8988T (cell line): ENCODE measurements at places on chromosomes 2 and 18.
A peak's percentile ranks its signal among the peaks of the same experiment; 100 is the strongest.

DNA sequence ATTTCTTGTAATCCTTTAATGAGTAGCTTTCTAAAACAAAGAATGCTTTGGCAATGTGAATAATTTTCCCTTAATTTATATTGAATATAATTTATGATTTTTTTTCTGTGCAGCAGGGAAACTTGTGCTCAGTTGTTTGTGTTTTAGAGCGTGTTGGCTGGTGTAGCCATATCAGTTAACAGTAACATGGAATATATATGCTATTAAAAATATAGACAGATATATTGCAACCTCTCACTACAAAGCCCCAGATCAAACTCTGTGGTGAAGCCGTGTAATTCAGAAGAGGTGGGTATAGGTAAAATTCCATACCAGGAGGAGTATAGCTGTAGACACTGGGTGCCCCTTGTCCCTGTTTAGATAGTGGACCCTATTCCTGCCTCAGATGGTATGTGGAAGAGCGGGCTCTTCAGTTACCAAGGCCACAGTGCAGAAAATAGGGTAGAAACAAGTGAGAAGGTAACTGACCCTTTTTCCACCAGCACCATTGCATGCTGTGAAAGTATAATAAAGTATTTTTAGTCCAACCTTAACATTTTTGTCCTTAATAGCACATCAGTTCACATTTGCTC, 18.1 kb upstream of the RASGRP3 start:
- no peak for DNase-seq

DNA sequence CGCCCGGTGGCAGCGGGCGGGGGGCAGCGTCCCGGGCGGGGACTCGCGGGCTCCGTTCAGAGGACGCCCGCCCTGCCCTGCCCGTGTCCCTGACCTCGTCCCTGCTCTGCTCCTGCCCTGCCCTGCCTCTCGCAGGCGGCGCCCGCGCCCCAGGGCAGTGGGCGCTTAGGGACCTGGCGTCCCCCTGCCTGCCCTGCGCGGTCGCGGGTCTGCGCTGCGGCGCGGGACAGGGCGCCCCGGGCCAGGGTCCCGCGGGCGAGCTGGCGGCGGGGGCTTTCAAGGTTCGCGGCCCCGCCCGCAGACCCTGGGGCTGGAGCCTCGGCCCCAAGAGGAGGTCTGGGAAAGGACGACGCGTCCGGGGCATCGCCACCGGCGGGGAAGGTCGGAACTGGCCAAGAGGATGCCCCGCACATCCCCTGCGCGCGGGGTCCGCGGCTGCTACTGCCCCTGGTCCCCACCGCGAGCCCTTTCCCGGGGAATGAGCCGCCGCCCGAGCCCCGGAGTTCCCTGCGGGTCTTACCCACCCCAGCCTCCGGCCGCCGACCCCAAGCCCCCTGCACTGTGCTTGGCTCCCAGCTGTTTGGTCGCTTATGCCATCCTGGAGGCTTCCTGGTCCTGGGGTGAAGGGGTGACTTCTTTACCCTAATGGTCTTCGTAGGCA, 679 bp downstream of the RNF144A start:
- no peak for DNase-seq

DNA sequence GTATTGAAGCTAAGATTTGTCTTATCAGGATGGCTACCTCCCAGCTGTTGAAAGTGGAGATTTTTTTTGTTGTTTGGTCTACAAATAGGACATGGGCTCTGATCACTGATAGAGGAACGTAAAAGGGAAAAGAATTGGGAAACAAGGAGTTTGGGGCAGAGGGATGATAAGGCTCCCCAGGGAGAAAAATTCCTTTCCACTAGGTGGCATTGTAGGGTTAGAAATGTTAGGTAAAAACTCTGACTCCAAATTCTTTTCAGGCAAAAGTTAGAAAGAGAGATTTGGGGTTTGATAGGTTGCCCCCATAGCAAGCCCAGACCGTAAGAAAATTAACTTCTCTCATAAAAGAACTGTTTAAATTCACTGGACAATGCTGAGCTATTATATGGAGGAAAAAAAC, 19.8 kb downstream of the CMPK2 start:
- DNase-seq = no peak

GRCh38 chr2:96881349-96882195, 11.7 kb upstream of the SEMA4C start:
- DNase-seq = no peak

DNA sequence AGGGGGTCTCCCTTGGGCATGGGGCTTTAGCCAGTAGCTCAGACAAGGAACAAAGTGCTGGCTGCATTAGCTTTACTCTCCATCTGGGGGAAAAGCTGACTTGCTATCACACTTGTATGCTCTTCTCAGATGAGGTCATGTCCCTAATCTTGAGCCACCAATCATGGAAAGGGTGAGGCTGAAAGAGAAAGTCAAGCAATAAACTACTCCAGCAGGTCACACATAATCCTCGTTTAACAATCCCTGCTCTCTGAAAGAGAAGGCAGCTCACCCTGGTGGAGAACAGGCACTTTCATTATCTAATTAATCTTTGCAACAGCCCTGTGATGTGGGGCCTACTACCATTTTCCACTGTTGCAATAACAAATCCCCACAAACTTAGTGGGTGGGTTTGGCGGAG, 129.7 kb upstream of the CAPN13 start:
- DNase-seq = no peak

DNA sequence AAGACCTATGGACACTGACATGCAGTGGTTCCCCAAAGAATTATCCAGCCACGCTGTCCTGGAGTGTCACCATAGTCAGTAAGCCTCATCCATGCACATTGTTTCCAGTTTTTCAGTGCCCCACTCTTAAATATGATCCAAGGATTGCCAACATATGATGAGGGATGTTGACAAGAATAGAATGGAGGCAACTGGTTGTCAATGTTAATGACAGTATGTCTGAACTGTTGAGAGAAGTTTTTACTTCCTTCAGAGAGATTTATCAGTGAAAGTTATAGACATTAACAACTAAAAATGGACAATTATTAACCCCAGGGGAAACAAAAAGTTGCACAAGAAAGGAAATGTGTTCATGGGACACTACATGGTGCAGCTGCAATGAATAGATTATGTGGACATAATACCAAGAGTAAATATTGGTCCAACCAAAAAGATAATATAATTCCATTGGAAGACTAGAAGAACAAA, 69.9 kb downstream of the CYP26B1 start:
- no peak for DNase-seq

- no peak for DNase-seq
These were observed 50.6 kb upstream of the SPRED2 start for GRCh38 chr2:65482971-65483370.

DNA sequence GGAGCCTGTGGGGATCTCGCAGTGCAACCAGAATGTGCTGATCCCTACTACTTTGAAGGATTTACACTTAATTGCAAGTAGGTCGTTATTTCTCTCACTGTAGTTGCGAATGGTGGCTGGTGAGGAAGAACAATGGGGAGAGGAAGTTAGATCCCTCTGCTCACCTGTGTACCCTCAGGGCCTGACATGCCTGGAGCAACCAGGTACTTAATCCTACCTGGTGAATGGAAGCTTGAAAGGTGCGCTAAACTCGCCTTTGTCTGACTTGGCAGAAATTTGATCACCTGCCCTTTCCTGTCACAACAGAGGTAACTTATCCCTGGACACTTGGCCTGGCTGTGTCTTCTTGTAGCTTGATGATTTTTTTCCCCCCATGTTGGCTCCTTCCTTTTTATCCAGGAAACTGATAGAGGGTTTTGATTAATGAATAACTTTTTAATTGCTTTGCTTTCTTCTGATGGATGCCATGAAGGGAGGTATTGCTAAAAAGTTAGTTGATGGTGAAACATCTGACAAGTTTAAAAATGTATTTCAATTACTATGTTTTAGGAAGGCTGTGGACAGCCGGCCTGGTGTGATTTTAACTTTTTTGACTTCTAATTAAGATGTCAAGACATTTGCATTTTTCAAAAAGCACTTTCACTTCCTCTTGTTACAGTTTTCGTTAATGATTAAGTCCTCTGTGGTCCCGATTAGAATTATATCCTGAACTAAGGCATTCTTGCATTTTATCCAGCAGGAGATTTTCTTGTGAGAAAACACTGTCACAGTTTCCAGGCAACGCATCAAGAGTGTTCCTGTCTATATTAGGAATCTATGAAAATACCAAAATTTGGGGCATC, 9.2 kb downstream of the SGPP2 start:
- no peak for DNase-seq

- DNase-seq = no peak
These were observed 387.1 kb downstream of the PTPRM start for GRCh38 chr18:7954238-7954637.

DNA sequence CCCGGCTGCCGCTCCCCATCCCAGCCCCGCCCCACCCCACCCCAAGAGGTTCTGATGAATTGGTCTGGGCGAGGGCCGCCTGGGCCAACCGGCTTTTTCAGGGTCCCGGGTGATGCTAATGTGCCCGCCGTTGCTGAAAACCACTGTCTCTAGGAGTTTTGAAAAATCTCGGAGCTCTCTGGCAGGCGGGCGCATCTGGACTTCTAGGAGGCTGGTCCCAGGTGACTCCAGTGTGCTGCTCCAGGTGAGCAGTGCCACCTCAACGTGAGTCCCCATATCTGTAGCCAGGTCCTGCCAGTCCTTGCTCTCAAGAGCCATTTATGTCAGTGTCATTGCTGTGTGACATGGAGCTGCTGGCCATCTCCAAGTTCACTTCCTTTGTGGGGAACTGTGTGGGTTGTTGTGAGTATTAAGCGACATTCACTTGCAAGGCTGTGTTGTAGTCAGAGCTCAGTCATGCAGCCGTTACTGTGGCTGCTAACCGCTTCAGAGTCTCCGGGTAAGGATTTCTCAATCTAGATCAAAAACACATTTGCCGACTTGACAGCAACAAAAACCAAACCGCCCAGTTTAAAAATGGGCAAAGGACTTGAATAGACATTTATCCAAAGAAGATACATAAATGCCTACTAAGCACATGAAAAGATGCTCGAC, at the start of gene RFX8:
Gene RFX8 (minus strand): TSS at position 382 of the 654 bp plus-strand sequence. CDS start 8,264 bp downstream, outside the sequence.
- no peak for DNase-seq

DNA sequence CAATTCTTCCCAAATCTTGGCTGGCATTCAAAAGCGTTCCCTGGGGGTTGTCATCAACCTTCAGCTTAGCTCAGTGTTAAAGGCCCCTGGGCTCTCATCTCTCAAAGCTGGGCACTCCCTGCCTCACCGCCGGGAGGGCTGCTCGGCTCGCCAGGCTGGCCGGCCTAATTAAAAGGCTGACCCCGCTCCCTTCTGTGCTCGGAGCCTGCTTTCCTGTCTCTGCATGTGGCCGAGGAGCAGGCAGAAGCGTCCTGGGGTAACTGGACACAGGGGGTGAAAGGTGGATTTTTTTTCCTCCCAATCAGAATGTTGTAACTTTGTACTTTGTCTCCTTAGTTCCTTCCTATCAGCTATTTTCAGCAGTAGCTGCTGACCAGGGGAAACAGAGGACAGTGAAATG, 231.1 kb downstream of the GBX2 start:
- DNase-seq = no peak

DNA sequence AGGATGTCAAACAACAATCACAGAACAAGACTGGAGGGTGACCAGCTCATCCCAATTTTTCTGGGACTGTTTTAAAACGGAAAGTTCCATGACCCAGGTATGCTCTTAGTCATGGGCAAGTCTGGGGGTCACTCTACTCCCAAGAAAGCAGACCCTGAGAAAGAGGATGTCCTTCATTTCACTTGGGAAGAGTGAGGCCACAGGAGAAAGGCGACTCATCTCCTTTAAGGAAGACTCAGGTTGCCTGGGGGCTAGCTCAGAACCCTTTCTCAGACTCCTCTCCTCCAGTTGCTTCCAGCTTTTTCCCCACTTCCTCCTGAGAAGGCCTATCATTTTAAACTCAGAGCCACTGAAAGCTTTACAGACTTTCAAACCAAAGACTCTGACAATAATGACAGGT, 9.3 kb downstream of the RNF152 start:
- no peak for DNase-seq

DNA sequence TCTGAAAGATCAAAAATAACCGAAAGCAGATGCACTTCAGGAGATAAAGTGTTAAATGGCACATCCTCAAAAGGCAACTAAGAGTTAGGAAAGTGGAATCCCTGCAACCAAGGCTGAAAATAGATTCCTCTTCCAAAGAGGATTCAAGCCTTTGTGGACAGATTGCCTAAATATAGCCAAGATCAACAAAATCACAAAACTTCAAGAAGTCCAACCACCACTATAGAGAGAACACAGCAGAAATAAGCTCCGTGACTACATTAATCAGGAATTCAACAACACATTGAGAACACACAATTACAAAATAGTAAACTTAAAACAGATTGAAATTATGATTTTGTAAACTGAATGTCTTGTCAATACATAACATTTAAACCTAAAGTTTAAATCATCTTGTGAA, 165.7 kb downstream of the LNPK start:
- DNase-seq = no peak

GRCh38 chr2:206615417-206616089, 26.7 kb upstream of the FAM237A start:
- no peak for DNase-seq

- DNase-seq = no peak
These were observed 20.5 kb upstream of the KIF3C start for GRCh38 chr2:26002632-26003310.

DNA sequence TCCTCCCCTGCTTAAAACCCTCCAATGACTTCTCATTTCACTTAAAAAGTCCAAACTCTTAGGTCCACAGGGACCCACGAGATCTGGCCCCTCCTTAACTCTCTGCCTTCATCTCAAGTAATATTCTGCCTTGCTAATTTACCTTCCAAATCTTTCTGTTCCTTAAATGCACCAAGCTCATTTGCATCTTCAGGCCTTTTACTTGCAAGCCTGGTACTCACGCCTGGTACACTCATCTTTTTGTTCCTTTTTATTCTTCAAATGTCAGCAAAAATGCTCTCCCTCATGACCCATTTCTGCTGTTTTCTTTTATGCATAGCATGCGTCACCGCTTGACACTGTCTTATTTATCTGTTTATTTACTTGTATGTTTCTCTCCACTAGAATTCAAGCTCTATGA, 2.7 kb upstream of the WIPF1 start:
- DNase-seq = no peak

- no peak for DNase-seq
These were observed 760 bp upstream of the STON1 start for GRCh38 chr2:48529194-48529593.

- no peak for DNase-seq
These were observed 2.9 kb downstream of the HK2 start for GRCh38 chr2:74836675-74837401.

GRCh38 chr2:240595381-240596079, 9.0 kb downstream of the CAPN10 start:
- DNase-seq = peak; percentile 87

- no peak for DNase-seq
These were observed 30.1 kb downstream of the UXS1 start for GRCh38 chr2:106163948-106164545.
